Stimulated activated CD4-positive, alpha-beta T cell treated with anti-CD3 and anti-CD28 coated beads, Interleukin-2, amount 100 ng/mL, for 24 hours (primary cell): ENCODE measurements at places on chromosomes 11 and 22.

DNA sequence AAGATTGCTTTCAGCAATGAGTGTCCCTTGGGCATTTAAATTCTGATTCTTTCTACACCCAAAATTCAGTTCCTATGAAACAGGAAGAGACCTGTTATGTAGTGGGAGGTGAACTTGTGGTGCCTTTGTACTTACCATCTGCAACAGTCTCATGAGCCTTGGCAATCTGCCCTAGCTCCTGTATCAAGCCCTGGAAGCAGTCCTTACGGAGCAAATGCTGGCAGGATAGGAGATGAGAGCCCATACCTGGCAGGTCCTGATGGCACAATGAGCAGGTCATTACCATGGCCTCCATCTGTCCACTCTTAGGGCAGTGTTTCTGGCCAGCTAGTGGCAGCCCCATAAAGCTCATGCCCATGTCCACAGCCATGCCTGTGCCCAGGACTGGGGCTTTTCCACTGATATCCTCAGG is 10.8 kb downstream of the TRIM66 start:
- DNase-seq, result no peak

DNA sequence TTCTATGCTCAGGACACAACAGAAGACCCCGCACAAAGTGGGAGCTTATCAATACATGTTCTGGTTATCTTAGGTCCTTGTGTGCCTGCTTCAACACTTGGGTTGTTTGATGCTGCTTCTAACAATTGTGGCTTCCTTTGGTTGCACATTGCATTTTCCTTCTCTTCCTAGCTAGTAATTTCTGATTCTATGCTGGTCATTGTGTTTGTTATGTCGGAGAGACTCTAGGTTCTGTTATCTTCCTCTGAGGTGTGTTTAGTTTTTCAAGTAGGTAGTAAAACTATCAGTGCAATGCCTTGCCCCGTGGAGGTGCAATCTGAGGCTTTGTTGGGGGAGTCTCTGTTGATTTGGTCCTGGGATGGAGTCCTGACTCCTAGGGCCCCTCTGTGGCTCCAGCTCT is 414.2 kb downstream of the SHANK2 start:
- DNase-seq, result no peak

DNA sequence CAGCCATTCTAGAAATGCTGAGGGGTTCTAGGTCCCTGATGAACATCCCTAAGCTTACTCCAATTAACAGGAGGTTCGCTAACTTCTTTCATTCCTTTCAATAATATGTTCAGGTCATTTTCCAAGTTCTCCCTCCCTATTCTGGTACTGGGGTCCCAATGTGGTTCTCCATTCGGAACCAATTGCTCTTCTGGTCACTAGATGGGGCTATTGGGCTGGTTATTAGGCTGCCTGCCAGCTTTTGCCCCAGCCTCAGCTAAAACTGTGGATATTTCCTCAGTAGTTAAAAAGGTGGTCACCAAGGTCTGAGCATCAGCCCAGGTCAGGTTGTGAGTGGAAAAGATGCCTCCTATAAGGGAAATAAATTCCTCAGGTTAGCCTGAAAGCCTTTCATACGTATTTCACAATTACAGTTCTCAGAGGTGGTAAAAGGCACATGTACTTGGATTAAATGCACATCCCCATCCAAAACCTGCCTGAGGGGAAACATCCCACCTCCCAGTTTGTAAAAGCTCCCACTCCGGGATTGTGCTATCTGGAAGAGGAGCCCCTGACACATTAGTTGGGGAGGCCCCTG is 161.1 kb upstream of the CCDC179 start:
- DNase-seq, result no peak

- DNase-seq, result no peak
Observed at GRCh38 chr11:119476666-119477331, 53.8 kb upstream of the THY1 start.
